ENCODE measurements at places on chromosomes 5 and 9.

- DNase-seq: no peak
These were observed 797 bp downstream of the FAM78A start for GRCh38 chr9:131275332-131276093.

DNA sequence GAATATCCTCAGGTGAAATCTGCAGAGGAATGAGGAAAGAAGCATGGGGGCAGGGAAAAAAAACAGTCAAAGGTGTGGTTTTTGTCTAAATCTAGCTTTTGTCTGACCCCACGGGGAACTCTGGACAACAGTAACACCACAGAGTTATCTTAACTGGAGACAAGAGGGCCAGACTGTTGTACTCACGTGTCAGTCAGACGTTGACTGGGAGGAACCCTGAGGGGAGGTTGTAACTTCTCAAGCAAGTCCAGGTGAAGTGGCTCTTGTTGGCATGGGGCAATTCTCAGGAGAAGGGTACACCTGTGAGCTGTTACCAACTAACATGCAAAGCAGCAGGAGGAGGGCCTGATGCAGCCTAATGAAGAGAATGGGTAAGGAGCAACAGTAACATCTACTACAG lies 44.1 kb upstream of the SHISAL2B start:
- DNase-seq: no peak

- no peak for DNase-seq
These were observed 80.6 kb downstream of the FBXO4 start for GRCh38 chr5:42005561-42006153.

GRCh38 chr5:9467199-9468059 lies 78.4 kb downstream of the SEMA5A start:
- no peak for DNase-seq

DNA sequence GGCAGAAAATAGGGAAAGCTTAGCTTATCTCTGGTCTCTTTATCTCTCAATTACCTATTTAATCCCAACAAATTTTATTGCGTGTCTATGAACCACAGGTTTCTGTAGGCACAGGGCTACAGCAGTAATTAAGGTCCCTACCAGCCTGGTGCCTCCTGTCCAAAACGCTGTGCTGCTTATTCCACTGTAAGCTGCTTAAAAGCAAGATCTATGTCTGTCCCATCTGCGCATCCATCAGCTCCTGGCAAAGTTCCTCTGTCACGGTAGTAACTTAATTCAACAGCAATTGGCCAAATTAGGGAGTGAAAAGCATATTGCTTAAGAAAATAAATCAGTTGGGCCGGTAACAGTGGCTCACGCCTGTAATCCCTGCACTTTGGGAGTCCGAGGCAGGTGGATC lies 235.8 kb upstream of the VLDLR start:
- DNase-seq: no peak

DNA sequence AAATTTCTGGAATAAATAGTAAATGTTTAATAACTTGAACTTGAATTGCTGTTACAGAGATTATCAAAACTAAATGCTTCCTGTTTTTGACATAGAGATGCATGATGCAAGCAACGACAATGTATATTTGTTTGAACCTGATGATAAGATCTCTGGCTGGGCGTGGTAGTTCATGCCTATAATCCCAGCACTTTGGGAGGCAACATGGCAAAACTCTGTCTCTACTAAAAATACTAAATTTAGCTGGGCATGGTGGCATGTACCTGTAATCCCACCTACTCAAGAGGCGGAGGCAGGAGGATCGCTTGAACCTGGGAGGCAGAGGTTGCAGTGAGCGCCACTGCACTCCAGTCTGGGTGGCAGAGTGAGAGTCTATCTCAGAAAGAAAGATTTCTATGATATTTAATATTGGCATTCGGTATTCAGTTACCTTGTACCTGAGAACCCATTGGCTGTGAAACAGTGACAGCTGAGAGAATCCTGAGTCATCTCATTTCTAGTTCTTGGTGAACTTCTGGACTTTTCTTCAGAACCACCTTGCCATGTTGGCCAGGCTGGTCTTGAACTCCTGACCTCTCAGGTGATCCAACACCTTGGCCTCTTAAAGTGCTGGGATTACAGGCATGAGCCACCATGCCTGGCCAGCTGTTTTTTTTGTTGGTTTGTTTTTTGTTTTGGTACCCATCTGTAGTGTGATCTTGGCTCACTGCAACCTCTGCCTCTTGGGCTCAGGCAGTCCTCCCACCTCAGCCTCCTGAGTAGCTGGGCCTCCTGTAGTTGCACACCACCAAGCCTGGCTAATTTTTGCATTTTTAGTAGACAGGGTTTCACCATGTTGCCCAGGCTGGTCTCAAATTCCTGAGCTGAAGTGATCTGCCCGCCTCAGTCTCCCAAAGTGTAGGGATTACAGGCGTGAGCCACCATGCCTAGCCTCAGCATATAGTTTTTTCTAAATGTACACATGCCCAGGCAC lies 10.0 kb upstream of the FGF18 start:
- DNase-seq: no peak

DNA sequence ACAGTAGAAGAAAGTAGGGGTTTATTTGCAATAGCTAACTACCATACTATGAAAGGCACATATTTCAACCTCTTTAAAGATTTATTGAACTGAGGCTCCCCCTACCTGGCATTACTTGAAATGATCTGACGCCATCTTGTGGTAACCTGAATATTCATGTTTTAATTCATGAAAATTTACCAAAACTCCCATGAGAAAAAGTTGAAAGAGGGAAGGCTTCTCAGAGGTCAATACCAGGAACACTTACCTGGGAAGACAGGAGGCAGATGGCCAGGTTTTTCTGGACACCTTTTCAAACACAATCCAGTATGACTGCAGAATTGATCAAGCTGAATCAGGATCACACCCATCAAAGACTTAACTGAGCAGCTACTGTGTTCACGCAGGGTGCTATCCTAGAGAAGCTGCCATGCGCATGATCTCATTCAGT lies 9.4 kb downstream of the PRELID2 start:
- DNase-seq: no peak

DNA sequence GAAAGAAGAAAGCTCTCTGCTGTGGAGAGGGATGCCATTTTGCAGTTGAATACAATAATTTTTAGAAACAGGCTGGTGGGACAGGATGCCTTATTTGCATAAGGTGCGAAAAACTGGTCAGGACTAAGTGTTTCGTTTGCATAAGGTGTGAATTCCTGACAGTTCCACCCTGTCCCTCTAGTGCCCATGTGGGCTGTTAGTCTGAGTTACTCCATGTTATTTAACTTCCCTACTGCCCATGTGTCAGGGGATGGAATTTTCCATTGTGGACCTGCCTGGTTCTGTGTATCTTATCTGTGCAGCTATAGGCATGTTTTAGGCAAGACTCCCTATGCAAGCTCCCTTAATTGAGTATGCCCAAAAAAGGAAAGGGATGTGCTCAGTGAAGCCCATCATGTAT lies 35.3 kb upstream of the NFIL3 start:
- DNase-seq: no peak

DNA sequence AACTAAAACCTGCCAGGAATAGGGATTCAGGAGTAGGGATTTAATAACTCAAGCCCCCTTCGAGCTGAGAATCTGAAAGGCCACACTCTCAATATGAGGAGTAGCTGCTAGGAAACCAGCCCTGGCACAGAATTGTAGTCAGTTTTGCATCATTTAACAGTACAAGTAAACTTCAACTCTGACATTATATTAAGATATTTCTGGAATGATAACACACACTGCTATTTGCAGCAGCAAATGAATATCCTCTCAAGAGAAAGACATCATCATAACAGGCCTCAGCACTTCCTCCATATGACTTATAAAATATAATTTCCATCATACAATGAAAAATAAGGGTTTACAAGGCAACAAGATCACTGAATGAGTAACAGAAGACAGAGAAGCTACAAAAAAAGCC lies 138.2 kb upstream of the RFX3 start:
- DNase-seq: no peak

GRCh38 chr5:67047160-67047559 lies 149.4 kb downstream of the CD180 start:
- DNase-seq: no peak

DNA sequence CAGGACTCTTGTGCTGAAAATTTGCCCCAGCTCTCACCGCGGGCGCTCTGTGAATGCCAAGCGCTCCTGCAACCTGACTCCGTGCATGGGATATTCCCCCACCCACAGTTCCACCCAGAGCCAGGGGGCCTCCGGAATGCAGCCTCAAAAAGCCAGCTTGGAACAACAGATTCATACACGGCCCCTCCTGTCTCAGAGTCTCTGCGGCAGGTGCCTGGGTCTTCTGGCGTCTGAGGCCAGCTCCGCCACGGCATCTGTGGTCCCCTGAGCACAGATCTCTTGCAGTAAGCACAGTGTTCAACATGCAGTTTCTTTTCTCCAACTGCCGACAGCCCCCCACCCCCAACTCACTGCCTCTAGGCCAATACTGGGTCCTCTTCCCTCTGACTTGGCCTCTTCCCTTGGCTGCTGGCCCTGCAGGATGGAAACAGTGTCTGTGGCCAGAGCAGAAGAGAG lies 355.7 kb upstream of the IRX2 start:
- no peak for DNase-seq

DNA sequence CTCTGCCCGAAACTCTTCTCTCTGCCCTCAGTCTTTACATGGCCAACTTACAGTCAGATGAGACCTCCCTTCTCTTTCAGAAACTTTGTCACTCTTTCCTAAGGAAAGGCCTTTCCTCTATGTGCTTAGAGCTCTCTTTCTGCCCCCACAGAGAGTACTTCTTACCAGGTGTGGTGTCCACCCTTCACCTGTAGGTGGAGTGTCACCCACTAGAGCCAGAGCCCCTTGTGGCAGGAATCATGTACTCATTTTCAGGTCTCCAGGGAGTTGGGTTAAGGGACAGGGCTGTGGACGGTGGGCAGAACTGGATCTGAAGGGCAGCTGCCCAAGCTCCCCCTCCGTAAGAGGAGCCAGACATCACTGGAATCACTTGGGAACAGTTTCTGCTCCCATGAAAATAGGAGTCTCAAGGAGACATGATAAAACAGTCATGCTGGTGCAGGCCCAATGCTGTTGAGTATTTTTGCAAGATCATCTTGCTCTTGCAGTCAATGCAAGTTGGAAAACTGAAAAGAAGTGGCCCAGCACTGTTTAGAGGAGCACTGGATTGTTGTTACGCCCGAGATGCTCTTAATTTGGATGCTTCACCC lies 436.7 kb downstream of the ZSWIM6 start:
- no peak for DNase-seq

GRCh38 chr5:3139499-3139931 lies 388.0 kb upstream of the IRX2 start:
- DNase-seq: no peak

- no peak for DNase-seq
These were observed 312.6 kb downstream of the TMEM232 start for GRCh38 chr5:110413856-110414255.

DNA sequence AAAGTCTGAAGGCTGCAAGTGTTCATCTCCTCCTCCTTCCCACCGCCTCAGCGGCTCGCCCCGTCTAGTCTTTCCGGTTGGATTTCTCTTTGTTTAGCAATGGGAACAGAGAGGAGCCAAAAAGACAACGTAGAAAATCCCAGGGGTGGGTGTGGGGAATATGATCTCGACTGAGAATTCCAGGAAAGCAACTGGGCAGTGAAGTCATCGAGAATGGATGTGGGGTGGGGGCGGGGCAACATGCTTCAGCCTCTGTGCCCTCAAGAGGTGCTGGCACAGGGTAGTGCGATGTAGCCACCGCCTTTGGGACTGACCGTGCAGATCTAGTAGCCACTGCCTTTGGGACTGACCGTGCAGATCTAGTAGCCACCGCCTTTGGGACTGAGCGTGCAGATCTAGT lies 12.9 kb downstream of the MSX2 start:
- DNase-seq: no peak

GRCh38 chr9:126607731-126608130 lies 6.0 kb upstream of the LMX1B start:
- DNase-seq: no peak

DNA sequence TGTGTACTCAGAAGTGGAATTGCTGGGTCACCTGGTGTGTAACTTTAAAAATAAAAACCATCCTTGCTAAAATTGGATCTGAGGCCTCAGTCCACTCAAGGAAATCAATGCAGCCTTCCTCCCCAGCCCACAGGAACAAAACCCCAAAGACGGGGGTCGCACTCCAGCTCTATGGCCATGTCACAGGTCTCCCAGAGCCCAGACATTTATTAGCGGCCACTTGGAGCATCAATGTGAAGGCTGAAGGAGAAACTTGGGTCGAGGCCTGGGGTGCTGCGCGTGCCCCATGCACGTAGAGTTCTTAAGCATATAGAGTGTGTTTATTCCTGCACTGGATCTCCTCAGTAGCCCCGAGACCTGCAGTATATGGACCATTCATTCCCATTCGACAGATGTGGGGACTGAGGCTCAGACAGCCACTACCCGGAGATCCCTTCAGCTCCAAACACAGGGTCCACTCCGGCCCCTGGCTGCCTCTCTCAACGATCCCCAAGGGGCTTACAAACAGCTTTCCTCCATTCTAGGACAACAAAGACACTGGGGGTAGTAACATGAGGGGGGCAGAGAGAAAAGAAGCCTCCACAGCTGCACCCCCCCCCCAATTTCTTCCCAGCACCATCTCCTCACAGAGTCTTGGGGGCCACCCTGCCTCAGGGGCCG lies 14.3 kb upstream of the OLFM1 start:
- no peak for DNase-seq

GRCh38 chr5:176560364-176560763 lies 11.2 kb downstream of the CDHR2 start:
- DNase-seq: no peak

GRCh38 chr5:10214041-10214440 lies 35.6 kb downstream of the ATPSCKMT start:
- DNase-seq: no peak

- DNase-seq: no peak
These were observed 54.4 kb downstream of the KCNN2 start for GRCh38 chr5:114416254-114416653.

DNA sequence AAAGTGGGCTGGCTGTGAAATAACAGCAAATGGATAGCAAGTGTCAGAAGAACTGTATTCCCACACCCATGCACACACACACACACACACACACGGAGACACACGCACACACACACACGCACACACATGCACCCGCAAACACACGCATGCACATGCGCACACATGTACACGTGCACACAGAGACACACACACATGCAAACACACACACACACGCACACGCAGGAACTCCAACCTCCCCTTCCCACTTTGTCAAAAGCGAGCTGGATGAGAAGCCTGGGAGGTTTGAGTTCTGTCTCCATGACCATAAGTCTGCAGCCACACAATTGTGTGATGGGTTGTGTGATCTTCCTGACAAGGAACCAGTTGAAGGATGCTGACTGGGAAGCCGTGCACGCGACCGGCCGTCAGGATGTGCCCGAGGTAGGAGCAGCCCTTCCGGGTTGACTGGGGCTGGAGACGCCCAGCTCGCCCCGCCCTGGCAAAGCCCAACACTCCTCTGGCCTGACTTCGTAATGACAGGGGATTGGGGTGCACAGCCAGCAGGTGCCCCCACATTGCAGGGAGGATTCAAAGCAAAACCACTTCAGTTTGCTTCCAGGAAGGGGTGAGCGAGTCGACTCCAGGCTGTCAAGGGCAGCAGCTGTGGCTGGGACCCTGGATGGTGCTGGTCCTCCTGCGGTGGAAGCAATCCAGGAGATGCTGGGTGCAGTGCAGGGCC lies 29.3 kb upstream of the NKD2 start:
- no peak for DNase-seq
